ENCODE measurements at places on chromosomes 5 and 9.

- DNase-seq = no peak
These were observed 75.0 kb upstream of the FST start for GRCh38 chr5:53405396-53405795.

DNA sequence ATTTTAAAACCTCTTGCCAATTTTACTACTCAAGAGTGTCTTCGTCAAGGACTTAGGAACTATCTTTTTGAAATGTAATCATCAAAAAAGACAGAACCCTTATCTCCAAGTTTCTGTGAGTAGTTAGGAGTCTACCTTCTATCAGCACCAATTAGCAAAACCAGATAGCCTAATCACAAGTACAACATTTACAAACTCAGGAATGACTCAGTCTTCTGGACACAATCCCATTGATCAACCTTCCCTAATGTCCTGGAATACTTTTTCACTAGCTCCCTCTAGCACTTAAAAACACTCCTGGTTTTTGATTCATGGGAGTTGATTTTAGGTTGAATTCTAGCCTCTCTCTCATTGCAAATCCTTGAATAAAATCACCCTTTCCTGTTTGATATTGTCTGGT is 680.7 kb downstream of the PRR16 start:
- DNase-seq = no peak

GRCh38 chr9:114321759-114322158 is 1.1 kb upstream of the ORM1 start:
- no peak for DNase-seq

DNA sequence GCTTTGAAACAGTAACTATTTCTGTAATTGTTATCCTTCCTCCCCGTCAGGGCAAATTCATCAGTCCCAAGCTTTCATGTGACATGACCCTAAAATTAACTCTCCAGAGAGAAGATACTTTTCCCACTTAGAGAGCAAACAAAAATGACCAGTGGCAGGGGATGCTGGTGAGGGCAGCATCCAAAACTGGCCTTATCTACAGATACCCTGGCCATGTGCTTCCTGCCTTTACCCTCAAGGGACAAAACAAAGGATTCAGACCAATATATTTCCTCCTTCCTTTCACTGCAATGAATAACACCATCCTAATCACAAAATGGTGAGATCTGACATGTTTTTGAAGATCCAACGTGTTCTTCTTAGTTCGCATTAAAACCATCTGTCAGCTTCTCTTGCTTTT is 267.2 kb downstream of the MAN2A1 start:
- DNase-seq = no peak

DNA sequence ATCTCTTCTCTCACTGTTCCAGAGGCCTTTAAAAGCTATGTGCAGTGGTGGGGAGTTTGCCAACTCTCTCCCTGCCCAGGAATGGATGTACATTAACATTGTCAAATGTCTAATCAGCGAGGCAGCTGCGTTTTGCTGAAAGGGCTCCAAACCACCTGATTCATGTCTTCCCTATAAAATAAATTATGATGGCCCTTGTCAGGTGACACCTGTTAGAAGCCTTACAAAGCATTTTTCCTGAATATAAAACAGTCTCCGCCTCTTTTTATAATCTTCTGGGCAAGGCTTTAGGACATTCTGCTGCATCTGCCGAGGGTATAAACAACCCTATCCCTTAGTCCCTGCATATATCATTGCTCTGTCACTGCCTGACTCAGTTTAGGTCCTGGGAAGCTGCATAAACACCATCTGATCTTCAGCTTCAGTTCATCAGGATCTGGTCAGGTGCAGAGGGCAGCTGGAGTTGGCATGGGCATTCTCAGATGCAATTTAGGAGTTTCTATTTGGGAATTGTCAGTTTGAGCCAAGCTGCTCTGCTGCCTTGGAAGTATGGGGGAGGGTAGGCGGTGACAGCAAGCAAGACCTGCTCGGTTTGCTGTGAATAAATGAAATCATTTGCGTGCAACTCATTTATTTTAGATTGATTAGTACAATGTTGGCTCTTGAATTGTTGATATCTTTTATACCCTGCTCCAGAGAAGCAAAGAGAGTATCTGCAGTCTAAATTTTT is 103.5 kb downstream of the ACER2 start:
- DNase-seq = no peak

GRCh38 chr5:174340226-174340625 is 294.7 kb downstream of the NSG2 start:
- DNase-seq = no peak

GRCh38 chr9:108178318-108178717 is 677.5 kb downstream of the ACTL7B start:
- DNase-seq = no peak

DNA sequence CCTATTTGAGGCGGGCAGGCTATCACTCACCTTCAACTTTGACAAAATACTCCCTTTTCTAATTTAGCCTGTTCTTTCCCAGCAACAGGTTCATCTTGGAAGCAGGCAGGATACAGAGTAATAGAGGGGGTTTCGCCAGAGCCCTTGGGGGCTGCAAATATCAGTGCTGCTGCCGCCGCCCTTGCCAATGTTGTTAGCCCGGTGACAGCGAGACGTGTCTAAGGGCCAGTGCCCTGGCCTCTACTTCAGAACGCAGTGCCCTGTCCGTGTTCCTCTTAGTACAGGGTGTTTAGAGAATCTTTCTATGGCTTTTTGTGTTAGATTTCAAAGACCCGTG is 703 bp downstream of the FAM120AOS start:
- DNase-seq = no peak

- no peak for DNase-seq
These were observed 289.2 kb upstream of the PTGER4 start for GRCh38 chr5:40390281-40391149.

- DNase-seq = no peak
These were observed 349.3 kb upstream of the TLE4 start for GRCh38 chr9:79222483-79222882.

Data from islet precursor cell (in vitro differentiated cells).